ENCODE measurements at places on chromosomes 11 and 22.

GRCh38 chr22:41939981-41940831 is 6.7 kb downstream of the CENPM start:
- no peak for DNase-seq

- no peak for DNase-seq
Measured at GRCh38 chr11:113578033-113578380, 102.8 kb upstream of the DRD2 start.

- no peak for DNase-seq
Measured at GRCh38 chr22:44901301-44901700, 108.5 kb downstream of the PHF21B start.

GRCh38 chr11:69375316-69376154 is 81.6 kb downstream of the MYEOV start:
- DNase-seq = no peak

DNA sequence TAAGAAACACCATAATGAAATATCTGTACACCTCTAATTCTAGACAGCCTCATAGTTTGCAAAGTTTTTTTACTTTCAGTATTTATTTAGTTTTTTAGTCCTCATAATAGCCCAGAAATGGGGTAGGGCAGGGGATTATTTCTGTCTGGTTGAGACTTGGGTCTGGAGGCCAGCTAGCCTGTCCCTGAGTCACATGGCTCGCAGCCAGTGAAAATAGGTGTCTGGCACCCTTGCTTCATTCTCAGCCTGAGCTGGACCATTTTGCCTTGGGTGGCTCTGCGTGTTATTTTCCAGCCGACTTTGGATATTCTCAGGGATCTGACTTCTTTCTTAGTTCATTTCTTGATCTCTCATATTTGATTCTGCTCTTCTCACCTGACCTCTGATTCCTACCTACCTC is 123.9 kb upstream of the NARS2 start:
- DNase-seq = no peak

DNA sequence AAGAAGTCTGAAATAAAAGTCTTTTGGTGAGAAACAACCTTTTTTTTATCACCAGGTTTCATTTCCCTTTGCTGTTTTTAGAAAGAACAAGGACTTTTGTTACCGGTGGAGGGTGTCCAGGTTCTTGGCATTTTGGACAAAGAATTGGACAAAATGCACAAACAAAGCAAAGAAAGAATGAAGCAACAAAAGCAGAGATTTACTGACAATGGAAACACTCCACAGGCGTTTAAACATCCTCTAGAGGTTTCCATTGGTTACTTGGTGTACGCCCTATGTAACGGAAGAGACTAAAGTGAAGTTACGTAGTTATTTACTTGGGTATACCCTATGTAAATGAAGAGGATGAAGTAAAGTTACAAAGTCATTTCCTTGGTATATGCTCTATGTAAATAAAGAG is 1487.0 kb downstream of the LRRC4C start:
- no peak for DNase-seq
